D721Med (cell line): ENCODE measurements at places on chromosomes 7 and 10.

DNA sequence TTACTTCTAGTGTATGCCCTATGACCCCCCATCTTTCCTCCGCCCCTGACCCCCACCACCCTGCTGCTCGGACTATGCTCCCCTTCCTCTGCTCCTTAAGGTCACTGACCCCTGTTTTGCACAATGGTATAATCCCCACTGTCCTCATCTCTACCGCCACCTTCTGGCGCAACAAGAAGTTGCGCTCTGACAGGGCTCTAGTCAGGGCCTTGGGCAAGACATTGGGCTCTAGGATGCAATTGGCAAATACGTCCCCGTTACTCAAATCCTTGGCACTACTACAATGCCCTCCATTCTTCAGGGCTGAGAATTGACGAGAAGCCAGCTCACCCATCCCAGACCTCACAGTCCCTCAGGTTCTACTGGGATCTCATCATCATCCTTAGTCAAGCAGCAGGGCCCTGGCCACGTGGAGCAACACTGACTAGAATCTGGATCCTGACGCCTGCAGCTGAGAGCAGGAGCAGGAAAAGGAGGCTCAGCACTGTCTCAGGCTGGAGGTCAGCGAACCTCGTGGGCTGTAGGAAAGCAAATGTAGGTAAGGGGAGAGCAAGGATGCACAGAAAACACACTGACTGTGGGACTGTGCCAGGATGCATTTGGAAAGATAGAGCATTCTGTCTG, 10.6 kb downstream of the LRIT2 start:
- no peak for DNase-seq

DNA sequence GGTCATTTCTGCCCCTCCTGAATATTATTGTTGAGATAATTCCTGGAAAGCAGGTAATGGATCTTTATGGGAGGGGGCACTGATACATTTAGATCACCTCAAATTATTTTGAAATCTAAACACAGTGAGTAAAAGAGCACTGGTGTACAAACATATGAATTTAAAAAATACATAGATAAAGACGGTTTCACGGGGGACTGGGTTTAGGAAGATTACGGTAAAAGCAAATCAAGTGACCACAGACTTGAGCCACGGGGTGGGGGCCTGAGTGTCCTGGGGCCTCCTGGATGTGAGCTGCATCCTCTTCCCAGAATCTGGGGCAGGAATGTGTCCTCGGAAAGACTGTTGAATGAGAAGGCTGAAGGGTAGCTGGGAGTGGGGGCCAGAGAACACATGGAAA, 219.1 kb upstream of the KLF6 start:
- no peak for DNase-seq

DNA sequence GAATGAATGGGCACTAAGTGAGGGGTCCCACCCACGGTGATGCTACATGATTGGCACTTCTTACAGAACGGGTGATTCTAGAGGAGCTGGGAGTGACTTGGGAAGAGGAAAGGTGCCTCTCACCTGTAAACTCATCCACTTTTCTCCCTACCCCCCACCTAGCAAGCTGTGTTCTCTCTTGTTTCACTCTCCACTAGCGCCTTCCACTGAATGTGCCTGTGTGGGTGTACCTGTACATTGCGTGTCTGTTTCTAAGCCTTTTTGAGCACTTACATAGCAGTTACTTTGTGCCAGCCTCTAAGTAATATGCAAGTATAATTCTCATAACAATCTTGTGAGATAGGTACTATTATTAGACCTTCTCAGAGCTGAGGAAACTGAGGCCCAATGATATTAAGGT, 133.7 kb upstream of the AGK start:
- no peak for DNase-seq

DNA sequence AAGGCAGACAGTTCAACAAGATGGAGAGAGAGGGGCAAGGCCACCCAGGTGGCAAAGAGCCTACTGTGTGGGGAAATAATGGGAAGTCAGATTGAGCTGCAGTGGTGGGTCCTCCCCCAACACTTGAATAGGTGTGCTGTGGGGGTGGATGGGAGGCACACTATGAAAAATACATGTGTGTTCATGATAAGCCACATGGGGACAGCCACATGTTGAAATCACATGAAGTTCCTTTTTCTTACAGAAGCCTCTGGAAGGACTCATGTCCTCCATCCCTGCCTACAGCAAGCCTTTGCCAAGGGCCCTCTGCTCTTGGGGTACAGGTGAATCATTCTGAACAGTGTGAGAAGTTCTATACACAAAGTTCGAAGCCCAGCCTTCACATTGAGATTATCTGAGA, 310.9 kb downstream of the LRMDA start:
- DNase-seq = no peak

DNA sequence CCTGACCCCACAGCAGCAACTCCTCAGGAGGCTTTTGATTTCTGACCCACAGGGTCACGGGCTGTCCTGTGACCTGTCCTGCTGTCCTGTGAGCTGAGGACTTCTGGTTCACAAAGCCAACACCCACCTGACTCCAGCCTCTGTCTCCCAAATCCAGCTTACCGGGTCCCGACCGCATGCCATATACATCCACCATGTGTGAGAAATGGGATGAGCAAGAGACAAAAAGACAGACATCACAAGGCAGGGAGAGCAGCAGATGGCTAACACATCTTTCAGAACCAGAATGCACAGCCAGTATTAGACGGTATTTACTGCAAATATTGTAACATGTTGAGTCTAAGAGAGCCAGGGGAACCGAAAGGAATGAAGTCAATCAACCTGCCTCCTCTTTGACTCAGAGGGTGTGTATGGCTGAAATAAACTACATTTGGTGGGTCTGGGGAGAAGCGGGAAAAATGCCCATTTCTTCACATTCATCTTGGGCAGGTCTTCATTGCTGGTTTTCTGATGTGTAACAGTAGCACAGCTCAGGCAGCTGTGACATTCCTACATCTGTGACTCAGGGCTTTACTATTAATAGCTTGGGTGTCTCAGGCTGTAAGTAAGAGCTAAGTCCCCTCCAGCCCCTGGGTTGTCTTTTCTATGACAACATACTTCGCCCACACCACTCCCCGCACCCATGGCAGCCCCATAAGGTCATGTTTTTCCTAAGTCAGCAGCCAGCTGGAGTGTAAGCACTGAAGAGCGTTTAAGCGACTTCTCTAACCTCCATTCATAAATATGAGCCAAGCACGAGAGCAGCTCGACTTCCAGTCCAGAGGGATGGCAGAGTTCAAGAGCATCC, 25.0 kb downstream of the ABLIM1 start:
- no peak for DNase-seq

DNA sequence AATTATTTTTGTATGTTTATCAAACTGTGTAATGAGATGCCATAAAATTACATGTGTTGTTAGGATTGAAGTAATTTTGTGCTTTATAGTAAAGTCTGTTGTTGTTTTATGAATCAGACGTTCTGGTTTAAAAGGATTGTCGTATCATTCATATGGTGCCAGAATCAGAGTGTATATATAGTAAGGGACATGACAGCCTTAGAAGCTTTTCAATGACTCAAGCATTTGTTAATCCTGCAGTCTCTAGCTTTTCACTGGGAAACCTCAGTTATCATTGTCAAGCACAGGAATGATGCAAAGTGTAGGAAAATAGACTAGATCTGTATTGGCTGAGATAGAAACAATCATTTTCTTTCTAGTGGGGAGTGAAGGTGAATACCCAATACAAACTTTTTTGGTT, 57.5 kb downstream of the TRRAP start:
- no peak for DNase-seq

DNA sequence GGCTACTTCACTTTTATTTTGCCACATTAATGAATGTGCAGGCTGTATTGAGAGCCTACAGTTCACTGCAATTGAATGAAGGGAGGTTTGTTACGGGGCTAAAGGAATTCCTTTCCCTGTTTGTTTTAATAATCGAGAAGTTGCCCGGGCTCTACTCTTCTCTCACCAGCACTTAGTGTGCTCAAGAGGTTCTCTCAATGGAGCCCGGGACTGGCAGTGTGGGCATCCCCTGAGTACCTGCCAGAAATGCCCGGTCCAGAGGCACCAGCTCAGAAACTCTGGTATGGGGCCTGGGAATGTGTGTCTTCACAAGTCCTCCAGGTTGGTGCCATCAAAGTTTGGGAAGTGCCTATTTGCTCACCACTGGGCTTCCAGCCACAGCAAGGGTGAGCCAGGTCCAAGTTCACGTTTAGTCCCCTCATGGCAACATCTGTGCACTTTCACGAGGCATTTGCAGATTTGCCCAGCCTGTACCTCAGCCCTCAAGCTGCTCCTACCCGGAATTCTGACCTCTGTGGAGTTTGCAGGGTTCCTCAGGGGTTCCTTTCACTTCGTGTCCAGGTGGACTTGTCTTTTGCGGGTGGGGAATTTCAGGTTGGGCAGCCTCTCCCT, 622.4 kb downstream of the SDK1 start:
- DNase-seq = no peak

DNA sequence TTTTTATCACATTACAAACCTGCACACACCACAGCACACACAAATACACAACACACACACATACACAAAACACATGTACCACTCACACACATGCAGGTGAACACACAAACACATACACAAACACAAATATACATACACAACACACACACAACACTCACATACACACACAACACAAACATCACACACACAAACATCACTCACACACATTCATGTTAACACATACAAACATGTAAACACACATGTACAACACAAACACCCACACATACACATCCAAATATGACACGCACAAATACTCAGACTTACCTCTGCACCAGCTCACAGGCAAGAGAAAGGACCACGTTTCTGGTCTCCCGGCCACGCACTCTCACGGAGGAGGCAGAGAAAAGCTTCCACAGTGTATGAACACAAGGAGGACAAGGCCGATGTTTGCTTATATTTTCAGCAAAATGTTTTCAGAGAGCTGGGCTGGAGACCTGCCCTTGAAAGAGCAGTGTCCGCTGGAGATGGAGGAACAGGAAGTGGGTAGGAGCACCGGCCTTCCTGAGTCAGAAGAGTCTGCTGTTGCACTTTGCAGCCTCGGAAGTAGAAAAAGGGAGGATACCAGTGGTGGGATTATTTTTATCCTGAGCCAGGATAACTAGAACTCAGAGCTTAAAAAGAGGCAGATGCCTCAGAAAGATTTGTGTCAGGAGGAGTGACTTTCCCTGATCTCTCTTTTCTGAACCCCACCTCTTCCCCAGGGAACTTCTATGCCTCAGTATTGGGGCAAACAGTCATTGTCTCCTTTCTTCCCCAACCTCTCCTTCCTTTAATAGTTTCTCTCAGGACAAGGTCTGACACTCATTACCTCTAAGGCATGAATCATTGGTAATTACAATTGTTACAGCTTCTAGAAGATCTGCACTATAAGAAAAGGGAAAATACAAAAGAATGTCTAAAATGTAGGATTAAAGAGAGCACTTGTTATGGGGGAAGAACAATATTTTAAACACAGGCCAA, at the start of gene GIMAP6:
GIMAP6 (minus strand) TSS at position 520 of the 999 bp plus-strand sequence. CDS start 2,243 bp downstream, outside the sequence.
- DNase-seq = no peak

DNA sequence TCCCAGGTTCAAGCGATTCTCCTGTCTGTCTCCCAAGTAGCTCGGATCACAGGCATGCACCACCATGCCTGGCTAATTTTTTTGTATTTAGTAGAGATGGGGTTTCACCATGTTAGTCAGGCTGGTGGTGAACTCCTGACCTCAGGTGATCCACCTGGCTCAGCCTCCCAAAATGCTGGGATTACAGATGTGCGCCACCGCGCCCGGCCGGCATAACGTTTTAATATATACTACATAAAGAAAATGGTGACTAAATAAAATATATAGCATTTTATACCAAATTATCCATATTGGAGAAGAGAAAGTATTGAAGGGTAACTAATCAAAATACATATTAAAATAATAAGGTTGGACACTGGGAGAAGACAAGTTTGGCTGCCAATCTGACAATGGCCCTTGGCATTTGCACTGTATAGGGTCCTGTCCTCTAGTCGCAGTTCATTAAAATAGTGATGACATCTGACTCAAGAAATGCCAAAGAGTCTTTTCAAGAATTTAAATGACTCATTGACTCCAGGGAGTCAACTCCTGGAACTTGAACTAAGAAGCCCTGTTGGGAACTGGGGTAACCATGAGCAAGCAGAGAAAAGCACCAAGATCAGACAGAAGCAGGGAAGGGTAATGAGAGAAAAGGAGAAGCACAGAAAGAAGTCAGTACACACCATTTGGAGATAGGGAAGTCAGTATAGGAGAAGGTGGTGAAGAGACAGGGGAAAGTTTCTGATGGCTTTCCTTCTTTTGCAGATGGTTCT, 91.1 kb downstream of the CH25H start:
- DNase-seq = no peak

- DNase-seq = no peak
Observed at GRCh38 chr10:103775776-103776175, 79.6 kb downstream of the SH3PXD2A start.

- no peak for DNase-seq
Observed at GRCh38 chr10:132390170-132390920, 6.7 kb upstream of the PWWP2B start.

- DNase-seq = no peak
Observed at GRCh38 chr10:116470768-116471415, 43.2 kb downstream of the PNLIPRP3 start.

DNA sequence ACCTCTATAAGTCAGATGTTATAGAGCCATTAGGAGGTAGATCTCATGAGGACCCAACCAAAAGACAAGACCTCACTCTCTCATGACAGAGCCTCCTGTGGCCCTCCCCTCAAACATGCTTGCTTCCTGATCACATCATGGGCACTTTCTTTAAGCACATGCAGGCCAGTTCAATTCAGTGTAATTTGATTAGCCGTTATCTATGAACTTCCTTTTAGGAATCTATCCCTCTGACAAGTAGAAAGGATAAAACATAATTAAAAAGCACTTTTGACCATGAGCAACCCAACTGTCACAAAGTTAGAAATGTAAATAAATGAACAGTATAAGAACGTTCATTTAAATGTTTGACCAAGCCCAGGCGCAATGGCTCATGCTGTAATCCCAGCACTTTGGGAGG, 27.7 kb upstream of the TMEM254 start:
- DNase-seq = no peak

DNA sequence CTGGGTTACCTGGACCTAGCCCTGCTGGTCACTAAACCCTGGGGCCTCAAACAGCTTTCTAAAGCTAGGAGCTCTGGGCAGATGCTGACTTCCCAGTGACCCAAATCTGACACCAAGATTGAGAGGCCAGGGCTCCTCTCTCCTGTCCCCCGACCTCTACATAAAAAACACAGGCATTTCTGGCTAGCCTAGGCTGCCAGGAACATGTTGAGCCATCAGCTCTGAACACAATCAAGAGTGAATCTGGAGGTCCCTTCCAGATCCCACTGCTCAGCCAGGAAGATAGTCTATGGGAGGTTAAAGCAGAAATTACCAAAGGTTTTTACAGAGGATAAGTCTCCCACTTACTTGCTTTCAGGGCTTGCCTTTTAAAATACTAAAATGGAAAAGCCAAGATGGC, 22.1 kb upstream of the PDE1C start:
- no peak for DNase-seq

DNA sequence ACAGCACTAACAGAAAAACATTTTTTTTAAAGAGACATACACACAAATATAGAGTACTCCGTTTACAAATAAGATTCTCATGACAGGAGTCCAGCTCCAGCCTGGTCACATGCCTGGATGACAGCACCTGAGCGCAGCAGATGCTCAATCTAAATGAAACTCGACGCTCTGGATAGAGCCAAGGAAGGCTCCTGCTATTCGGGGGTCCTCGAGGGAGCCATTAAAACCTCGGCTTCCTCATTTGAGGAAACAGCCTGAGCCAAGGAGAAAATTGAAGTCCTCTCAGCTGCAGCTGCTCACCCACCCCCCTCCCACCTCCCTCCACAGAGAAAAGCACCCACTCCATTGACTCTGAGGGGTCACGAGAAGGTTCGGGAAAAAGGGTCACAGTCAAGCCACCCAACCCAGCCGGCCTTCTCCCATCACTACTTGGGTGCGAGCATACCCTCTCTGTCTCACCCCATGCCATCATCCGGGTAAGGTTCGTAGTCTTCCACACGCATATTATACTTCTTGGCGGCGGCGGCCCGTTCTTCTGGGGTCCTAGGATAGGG, 673 bp downstream of the NDUFB8 start:
- DNase-seq = no peak
